C1 segment of cervical spinal cord (tissue), 14 donors: ENCODE measurements at places on chromosomes 4 and X.

GRCh38 chr4:81470456-81471297 is 1.0 kb downstream of the RASGEF1B start:
- DNase-seq = peak; percentile 36

DNA sequence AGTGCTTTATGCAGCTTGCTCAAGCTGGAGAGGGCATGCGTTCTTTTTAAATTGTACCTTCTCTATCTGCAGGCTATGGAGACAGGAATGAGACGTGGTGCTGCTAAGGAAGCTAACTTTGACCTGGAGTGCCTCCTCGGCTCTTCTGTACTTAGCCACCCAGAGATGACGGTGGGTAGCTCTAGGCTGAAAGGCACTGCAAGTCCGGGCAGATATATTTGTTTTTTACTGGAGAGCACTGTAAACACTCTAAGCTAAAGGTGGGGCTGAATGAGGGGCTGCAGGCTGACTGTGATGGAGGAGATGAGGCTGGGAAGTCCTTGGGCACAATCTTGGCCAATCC is 12.1 kb downstream of the ELF4 start:
- DNase-seq = no peak

DNA sequence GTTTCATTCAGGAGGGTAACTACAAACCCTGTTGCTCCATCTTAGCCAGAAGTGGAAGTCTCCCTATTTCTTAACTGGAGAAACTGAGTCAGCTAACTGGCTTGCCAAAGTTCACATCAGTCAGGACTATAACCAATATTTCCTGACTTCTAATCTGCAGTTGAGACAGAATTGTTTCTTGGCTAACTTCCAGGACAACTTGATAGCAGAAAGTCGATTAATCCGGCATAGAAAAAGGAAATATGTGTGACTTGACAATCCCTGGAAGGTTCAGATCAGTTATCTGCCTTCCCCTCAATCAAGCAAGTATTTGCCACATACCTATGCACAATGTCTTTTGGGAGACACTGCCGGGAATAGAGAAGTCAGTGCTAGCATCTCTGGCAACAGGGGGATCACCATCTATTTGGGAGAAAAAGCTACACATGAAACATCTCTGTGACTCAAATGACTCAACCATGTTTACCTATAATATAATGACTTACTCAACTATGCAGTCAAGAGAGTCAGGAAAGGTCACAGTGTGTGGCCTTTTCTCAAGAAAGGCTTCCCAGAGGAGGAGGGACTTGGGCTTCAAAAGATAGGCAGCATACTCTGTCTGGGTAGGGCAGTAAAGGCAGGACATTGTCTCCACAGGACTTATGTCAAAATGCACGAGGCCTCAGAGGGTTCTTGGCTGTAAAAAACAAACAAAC is 12.4 kb upstream of the LONRF3 start:
- DNase-seq = no peak

DNA sequence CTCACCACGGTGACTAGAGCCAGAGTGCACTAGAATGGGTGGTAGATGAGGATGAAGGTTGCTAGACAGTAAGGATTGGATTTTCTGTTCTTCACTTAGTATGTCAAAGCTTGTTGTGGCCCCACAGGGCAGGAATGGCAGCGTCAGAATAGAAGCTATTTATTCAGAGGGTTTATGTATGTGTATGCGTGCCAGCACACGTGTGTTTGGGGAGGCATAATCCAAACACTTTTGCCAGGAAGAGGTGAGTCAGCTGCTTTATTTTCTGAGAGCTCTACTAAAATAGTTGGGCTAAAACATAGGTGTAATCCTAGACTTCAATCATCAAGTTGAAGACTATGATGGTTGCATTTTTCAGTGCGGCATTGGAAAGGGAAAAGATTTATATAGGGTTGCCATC is 1.2 kb upstream of the MAGEE2 start:
- DNase-seq = no peak

- no peak for DNase-seq
These were observed 341.6 kb upstream of the MAOA start for GRCh38 chrX:43314525-43314924.

GRCh38 chrX:17805120-17805519 is 56.0 kb downstream of the RAI2 start:
- no peak for DNase-seq

DNA sequence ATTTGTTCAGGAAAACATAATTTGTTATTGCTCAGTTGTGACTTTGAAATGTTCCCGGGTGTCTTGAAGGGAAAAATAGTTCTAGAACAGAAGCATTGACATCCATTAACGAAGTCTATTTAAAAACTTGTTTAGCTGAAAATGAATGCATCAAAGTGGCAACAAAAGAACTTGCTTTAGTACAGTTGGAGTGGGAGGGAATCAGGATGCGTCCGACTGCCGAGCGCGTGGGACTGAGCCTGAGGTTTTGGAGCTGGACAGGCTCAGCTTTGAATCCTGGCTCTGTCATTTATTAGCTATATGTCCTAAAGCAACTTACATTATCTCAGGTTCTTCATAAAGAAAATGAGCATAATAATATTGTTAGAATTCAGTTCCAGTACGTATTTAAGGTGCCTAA is 9.0 kb upstream of the ERVMER34-1 start:
- DNase-seq = no peak

DNA sequence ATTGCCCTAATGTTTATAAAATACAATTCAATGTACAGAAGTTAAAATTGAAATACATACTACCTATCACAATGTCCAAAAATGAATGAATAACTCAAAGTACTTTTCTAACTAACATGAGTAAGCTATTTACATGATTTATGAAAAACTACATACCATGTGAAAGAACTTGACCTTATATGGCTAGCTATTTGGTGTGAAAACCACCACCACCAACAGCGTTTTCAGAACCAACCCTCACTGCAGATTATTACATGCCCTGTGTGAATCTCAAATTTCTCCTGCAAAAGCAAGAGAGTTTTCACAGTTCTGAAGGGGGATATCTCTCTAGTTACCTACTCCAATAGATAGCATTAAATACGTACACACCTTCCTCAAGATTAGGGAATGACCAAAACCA is 198.5 kb downstream of the SPATA18 start:
- no peak for DNase-seq

GRCh38 chr4:25722964-25723363 is 67.3 kb downstream of the SLC34A2 start:
- DNase-seq = no peak

DNA sequence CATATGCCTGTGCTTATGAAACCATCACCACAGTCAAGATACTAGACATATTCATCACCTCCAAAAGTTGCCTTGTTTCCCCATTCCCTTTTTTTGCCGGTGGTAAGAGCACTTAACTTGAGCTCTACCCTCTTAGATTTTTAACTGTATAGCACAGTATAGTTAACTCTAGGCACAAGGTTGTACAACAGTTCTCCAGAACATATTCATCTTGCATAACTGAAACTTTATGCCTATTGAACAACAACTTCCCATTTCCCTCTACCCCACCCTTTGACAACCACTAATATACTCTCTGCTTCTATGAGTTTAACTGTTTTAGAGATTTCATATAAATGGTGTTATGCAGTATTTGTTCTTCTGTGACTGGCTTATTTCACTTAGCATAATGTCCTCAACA is 119.3 kb downstream of the ASB9 start:
- no peak for DNase-seq

DNA sequence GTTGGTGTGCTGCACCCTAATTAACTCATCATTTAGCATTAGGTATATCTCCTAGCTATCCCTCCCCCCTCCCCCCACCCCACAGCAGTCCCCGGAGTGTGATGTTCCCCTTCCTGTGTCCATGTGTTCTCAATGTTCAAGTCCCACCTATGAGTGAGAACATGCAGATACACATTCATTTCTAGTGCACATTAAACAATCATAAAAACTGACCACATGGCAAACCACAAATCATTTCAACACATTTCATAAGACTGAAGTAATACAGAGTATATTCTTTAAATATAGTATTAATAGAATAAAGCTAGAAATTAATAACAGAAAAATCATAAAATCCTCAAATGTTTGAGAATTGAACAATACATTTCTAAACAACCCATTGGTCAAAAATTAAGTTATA is 34.1 kb downstream of the PRKG2 start:
- DNase-seq = no peak

GRCh38 chr4:17957688-17958087 is 63.9 kb downstream of the LCORL start:
- DNase-seq = no peak

GRCh38 chr4:47662975-47663374 is 174.9 kb downstream of the CORIN start:
- no peak for DNase-seq

- no peak for DNase-seq
These were observed 973.3 kb downstream of the PCDH18 start for GRCh38 chr4:136558940-136559494.

DNA sequence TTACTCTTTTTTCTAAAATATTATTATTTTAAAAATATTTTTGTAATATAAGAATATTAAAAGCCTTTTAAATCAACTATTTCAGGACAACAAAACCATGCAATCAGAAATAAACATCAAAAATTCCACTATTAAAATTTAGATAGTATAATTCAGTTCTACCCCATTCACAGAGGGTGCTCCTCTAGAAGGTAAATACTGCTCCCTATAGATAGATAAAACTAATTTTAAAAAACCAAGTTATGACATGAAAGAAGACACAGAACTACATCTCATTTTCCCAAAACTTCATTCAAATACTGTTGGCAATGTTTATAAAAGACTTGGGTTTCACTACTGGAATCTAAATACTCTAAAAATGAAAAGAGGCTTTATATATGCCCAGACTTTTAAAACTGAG is 219.3 kb downstream of the SPOCK3 start:
- no peak for DNase-seq

- DNase-seq = no peak
These were observed 41.8 kb upstream of the MAML3 start for GRCh38 chr4:140195806-140196205.

DNA sequence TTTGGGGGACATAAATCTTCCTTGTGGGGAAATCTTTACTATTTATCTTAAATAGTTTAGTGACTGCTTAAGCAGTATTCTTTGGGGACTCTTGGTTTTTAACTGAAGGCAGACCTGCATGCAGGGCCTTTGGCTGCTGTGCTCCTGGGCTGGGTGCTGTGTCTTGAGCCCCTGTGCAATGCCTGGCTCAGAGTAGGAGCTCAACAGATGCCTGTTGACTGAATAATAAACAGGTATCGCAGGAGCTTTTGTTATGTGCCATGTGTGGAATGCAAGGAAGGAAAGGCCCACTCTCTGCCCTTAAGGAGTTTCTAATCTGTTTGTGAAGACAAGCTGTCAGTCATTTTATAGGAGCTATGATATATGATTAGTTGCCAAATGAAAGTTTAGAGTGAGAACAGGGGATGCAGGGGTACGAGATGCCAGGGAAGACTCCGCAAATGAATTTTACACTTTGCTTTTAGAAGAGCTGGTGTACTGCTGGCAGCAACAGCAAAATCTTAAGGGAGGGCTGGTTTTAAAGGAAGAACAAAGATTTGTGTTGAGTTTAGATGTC is 6.7 kb downstream of the GAB1 start:
- no peak for DNase-seq

DNA sequence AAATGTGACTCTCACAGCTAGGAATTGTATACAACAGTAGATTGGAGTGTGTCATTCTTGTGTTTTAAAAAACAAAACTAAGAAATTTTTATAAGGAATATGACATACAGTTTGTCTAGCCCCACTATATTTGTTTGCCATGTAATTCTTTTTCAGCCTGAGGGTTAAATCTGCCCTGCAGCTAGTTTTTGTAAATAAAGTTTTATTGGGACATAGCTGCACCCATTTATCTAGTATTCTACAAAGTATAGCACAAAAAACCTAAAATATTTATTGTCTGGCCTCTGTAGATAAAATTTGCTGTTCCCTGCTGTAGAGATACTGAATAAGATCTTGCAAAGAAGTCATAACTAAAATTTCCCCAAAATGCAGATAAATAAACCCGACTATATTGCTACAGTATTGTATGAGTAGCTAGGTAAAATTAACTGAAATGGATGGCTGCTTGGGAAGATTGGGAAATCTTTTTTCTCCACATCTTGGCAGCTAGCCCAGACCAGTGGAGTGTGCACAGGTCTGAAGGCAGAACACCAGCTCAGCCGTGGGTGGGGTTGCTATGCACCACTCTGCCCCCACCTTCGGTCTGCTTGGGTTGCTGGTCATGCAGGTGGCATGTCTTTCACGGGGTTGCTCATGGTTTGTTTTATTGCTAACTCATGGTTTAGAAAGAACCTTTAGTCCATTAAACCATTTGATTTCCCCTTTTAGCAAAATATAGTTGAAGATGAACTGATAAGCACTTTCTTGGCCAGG is 127.9 kb downstream of the KLHL8 start:
- DNase-seq = peak; percentile 8

DNA sequence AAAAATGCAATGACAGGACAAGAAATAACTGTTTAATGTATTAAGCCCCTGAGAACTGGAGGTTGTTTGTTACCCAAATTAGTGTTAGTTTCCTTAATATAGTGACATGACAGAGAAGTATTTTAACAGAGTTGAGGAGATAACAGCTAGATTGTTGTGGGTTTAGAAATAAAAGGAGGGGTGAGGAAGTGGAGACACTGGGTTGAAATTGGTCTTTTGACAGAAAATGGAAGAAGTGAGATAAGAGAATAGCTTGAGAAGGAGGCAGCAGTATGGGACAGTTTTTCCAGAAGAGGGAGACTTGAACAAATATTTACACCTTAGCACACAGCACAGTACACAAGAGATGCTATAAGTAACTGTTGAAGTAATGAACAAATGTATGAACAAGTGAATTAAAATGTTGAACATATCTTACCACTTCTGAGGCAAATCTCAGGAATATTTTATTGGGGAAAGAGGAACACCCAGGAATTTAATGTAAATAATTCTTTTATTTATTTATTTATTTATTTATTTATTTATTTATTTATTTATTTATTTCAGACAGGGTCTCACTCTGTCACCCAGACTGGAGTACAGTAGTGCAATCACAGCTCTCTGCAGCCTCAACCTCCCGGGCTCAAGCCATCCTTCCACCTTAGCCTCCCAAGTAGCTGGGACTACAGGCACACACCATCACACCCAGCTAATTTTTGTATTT is 58.0 kb upstream of the EGFL6 start:
- no peak for DNase-seq

DNA sequence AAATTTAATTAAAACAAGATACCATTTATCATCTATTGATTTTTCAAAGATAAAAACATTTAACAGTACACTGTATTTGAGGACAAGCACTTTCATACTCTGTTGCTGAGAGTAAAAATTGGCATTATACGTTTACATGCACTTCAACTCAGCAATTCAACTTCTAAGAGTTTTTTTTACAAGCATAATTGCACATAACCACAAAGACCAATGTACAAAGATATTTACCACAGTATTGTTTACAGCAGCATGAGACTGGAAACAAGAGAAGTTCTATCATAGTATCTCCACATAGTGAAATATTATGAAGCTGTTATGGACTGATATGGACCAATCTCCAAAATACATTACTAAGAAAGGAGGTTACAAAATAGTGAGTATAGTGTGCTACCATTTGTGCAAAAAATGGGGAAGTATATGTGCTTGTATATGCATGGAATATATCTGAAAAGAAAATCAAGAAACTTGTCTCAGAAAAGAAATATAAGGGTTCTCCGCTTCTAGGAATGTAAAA is 10.9 kb downstream of the GAB3 start:
- DNase-seq = no peak

GRCh38 chrX:3990569-3990968 is 277.1 kb upstream of the PRKX start:
- DNase-seq = no peak
